OCI-M1 (cell line): ENCODE measurements at places on chromosomes 4 and X.

- peak; percentile 74 for DNase-seq
These were observed 114.3 kb downstream of the GABRB1 start for GRCh38 chr4:47145630-47146029.

DNA sequence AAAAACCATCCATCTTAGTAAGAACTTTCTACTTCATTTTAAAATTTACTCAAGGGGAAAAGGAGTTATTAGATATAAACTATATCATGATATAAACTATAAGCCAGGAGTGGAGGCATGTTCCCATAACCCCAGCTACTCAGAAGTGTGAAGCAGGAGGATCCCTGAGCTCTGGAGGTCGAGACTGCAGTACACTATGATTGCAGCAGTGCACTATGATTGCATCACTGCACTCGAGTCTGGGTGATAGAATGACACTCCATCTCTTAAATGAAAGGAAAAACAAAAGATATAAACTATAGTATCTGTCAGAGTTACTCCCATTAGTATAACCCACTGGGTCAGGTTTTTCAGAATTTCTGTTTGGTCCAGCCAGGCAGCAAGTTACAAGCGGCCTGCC lies 47.6 kb downstream of the RPS3A start:
- DNase-seq: peak; percentile 58

DNA sequence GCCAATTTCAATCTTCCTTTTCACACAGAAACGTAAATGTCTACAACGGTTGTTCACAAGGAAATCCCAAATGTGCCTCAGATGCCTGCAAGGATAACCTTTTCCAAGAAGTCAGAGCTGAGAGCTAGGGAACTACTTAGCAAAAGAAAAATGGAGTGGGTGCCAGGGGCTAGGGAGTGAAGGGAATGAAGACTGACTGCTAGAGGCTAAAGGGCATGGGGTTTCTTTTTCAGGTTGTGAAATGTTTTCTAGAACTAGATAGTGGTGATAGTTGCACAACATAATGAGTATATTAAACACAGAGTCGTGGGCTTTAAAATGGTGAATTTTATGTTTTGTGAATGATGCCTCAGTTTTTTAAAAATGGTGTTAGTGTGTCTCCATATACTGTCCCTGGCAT lies 53.4 kb downstream of the CD99L2 start:
- DNase-seq: peak; percentile 19

- DNase-seq: no peak
These were observed 34.7 kb upstream of the MAB21L2 start for GRCh38 chr4:150547154-150547838.

DNA sequence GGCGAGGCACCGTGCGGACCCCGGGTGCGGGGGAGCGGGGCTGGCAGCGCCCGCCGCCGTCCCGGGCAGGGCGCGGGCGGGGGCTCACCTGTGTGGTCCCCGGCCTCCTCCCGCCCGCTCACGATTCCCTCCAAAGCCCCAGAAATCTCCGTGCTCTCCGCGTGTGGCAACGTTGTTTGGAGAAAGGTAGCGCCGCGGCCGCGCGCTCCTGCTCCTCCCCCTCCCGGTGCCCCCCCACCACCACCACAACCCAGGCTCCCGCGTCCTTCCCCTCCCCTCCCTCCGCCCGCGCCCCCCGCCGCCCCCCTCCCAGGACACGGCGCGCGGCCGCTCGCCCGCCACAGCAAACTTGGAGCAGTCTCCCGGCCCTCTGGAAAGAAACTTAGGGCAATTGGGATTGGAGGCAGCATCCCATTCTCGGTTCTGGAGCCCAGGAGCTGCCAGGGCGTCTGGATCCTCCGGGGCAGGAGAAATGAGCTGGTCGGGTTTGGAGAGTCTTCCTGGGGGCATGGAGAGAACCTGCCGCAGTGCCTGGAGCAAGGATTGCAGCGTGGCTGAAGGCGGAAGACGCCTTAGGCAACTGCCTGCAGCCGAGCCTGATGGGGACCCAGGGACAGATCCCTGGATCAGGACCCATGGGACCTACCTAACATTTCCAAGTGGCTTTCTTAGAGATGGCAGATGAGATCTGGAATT lies 855 bp downstream of the KLF3 start:
- peak; percentile 78 for DNase-seq

GRCh38 chrX:53481816-53482465 lies 47.8 kb upstream of the HSD17B10 start:
- DNase-seq: peak; percentile 75

DNA sequence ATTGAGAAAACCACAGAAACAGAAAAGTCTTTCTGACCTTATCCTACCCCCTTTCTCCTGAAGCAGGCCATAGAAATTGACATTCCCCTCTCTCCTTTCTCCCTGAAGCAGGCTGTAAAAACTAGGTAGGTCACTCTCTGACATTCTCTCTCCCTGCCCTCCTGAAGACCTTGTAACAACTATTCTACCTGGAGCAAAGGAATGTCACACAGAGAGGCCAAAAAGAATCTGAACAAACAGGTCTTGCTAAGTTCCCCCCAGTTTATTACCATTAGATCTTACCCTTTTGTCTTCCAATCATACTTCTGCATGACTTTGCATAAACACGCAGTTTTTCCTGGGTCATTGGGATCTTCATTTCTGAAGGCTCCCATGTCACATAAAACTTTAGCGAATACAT lies 198.3 kb upstream of the GYPA start:
- DNase-seq: no peak

DNA sequence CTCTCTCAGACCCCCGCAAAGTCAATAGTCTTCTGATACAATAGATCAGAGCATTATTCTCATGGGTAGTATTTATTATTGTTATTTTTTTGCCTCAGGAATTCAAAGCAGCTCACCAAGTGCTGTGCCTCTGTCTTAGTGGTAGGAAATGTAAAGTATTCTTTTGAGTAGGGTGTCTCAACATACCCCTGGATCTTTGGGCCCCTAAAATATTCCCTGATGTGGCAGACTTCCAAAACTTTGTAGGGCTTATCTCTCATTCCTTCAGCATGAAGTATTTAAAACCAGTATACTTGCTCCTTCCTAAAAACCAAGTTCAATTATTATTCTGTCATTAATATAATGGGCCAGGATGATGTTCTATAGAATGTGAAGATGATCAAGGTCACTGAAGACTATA lies 115.3 kb upstream of the ZNF827 start:
- no peak for DNase-seq

GRCh38 chrX:46770000-46770816 lies 11.3 kb upstream of the SLC9A7 start:
- no peak for DNase-seq
